Activated CD4-positive, alpha-beta memory T cell treated with anti-CD3 and anti-CD28 coated beads, Interleukin-2, amount 10 ng/mL, durations not matched to agents 7 days and 5 days (primary cell): ENCODE measurements at places on chromosomes 13 and 19. TPM values are rescaled to one million over a fixed set of nuclear protein-coding genes. Genes with fewer than 3 reads are reported as not detected.

DNA sequence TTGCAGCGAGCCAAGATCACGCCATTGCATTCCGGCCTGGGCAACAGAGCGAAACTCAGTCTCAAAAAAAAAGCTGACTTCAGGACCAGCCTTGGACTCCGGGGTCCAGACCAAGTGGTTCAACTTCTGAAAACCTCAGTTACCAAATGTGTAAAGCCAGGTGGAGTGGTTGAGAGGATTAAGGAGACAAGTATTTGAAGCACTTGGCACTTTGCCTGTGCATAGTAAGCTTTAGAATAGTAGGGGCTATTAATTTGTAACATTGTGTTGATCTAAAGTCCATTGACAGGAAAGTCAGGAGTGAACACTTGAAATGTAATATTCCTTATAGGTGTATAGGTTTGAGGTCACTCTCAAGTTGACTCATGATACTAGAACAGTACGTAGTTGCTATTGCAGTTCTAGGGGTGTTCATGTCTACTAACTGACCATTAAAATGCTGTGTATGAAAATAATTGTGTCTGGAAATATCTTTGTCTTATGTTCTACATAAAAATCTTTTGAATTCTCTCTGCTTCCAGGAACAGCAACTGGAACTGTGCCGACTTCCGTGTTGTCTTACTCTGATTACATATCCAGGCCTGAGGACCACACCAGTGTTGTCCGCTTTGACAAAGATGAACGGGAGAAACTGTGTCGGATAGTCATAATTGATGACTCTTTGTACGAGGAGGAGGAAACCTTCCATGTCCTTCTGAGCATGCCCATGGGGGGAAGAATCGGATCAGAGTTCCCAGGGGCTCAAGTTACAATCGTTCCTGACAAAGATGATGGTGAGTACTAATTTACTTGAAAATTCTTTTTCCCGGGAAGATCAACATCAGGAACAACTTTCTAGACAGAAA, 97.4 kb downstream of the FREM2 start:
- H3K36me3 ChIP-seq: no peaks in the 10 kb centered on the region
- DNase-seq: no peak
- no peaks in the 10 kb centered on the region for H3K4me1 ChIP-seq
- no peak overlapping the region for H3K27ac ChIP-seq
- no peak overlapping the region for H3K4me3 ChIP-seq

- DNase-seq: no peak
- H3K4me3 ChIP-seq: no peak overlapping the region
- peaks cover 12% of the 10 kb centered on the region for H3K36me3 ChIP-seq
- peaks cover 20% of the 10 kb centered on the region for H3K27me3 ChIP-seq
- peaks cover 32% of the 10 kb centered on the region for H3K4me1 ChIP-seq
These were observed 12.0 kb downstream of the ACTL9 start for GRCh38 chr19:8686549-8686948.

Gene DNM2
- 288 TPM for total RNA-seq

GRCh38 chr19:55368701-55369563, 1.3 kb downstream of the IL11 start:
- no peak for DNase-seq
- no peaks in the 10 kb centered on the region for H3K36me3 ChIP-seq
- no peak overlapping the region for H3K4me3 ChIP-seq
- H3K4me1 ChIP-seq: peaks cover 4% of the 10 kb centered on the region

Gene PLPPR3
- total RNA-seq: not detected

DNA sequence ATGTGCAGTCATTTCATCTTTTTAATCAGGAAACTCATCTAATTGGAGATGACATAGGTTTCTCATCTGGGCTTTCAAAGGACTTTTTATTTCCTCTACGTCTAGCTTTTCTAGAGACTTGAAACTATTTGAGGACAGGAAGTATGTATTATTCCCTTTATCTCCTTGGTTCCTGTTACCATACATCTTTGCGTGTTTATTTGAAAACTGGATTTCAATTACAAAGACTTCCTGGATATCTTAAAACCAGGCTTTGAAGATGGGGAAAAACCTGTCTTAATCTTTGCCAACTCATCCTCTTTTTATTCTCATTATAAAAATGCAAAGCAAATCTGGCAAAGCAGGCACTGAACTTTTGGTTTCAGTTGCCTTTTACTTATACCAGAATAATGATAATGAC, 130.5 kb downstream of the LMO7 start:
- H3K27me3 ChIP-seq: no peaks in the 10 kb centered on the region
- H3K4me1 ChIP-seq: peaks cover 19% of the 10 kb centered on the region
- H3K27ac ChIP-seq: no peak overlapping the region
- no peak for DNase-seq
- H3K4me3 ChIP-seq: no peak overlapping the region

GRCh38 chr19:45280471-45280961, 29.4 kb downstream of the MARK4 start:
- peaks cover 12% of the 10 kb centered on the region for H3K36me3 ChIP-seq
- no peak for DNase-seq
- no peak overlapping the region for H3K4me3 ChIP-seq
- H3K27me3 ChIP-seq: no peaks in the 10 kb centered on the region

- no peak for DNase-seq
- peaks cover 52% of the 10 kb centered on the region for H3K36me3 ChIP-seq
- no peaks in the 10 kb centered on the region for H3K27me3 ChIP-seq
- no peak overlapping the region for H3K4me3 ChIP-seq
- H3K27ac ChIP-seq: no peak overlapping the region
These were observed 7.1 kb downstream of the UBE2S start for GRCh38 chr19:55400281-55401087.

DNA sequence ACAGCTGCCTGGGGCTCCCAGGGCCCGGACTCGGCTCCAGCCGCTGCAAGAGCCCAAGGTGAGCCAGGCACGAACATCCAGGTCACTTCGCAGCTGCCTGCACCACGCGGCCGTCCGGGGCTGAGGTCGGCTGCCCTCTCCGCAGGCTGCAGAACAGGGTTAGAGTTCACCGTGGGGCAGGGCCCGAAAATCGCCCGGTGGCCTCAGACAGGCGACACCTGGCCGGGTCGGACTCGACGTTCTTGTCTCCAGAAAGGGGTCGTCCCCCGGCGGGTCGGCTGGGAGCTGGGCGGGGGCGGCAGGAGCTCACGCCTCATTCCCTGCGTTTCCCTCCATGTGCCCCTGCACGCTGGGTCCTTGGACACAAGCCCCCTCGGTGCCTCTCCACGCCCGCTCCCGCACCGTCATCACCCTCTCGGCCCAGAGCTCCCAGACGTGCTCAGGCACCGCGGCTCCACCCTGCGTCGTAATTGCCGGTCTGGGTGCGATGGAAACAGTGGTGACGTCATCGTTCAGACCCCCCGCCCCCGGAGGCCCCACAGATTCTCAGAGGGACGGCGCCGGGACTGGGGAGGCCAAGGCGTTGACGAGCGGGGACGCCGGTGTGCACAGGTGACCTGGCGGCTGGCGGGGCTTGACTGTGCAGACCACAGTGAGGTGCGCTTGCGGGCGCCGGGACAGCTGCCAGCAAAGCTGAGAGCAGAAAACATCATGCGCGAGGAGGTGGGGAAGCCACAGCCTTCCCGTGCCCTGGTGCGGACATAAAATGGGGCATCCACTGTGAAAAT, 4.0 kb upstream of the GRIN3B start:
- peak; percentile 74 for DNase-seq
- H3K27ac ChIP-seq: peak overlapping the region; percentile 26

- no peaks in the 10 kb centered on the region for H3K27me3 ChIP-seq
- DNase-seq: no peak
- H3K4me1 ChIP-seq: peaks cover 11% of the 10 kb centered on the region
- H3K36me3 ChIP-seq: peaks cover 56% of the 10 kb centered on the region
These were observed 144.1 kb downstream of the PAN3 start for GRCh38 chr13:28282451-28282850.

GRCh38 chr19:16587833-16588823, 15.9 kb upstream of the SLC35E1 start:
- H3K4me1 ChIP-seq: peaks cover 93% of the 10 kb centered on the region
- H3K27me3 ChIP-seq: no peaks in the 10 kb centered on the region
- peak overlapping the region; percentile 77 for H3K4me3 ChIP-seq
- H3K36me3 ChIP-seq: peaks cover 4% of the 10 kb centered on the region
- DNase-seq: peak; percentile 70

Gene NLRP5
- not detected for total RNA-seq

Gene FXYD1
- total RNA-seq: 3.6 TPM

DNA sequence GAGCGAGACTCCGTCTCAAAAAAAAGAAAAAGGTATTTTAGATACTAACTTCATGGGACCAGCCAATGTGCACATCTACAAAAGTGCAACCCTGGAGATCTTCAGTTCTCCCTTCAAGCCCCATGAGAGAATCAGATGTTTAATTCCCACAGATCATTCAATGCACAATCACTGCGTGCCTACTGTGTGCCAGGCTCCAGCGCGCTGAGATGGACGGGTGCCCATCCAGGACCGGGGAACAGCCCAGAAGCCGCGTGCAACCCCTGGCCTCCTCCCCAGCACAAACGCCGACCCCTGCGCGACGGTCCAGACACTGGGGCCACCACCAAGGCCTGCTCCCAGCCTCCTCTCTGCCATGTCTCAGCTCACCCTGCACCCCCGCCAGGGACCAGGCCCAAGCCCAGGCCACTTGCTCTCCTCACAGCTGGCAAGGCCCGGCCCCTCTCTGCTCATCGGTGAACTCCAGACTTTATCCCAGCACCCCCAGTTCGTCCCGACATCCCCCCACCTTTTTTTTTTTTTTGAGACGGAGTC, 5.3 kb downstream of the BTBD2 start:
- peaks cover 12% of the 10 kb centered on the region for H3K36me3 ChIP-seq
- no peak overlapping the region for H3K27ac ChIP-seq
- no peak overlapping the region for H3K4me3 ChIP-seq
- no peak for DNase-seq
- H3K4me1 ChIP-seq: peaks cover 5% of the 10 kb centered on the region
- H3K27me3 ChIP-seq: no peaks in the 10 kb centered on the region

DNA sequence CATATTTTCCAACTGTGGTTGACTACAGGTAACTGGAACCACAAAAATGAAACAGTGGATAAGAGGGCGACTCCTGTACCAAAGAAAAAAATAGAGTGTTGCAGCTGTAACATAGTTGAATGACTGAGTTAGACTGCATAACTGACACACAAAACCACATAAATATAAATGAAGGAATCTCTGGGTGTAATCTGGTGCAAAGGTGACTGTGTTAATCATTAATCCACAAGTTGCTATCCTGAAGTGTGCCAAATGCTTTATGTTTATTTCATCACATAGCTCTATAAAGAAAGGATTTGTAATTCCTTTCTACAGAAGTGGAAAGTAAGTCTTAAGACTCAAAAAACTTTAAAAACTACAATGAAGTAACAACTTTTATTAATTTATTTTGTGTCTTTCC, 6.0 kb upstream of the GJB2 start:
- peaks cover 50% of the 10 kb centered on the region for H3K27me3 ChIP-seq
- no peak overlapping the region for H3K4me3 ChIP-seq
- H3K27ac ChIP-seq: no peak overlapping the region
- DNase-seq: no peak

Gene PGLYRP2
- 0.08 TPM for total RNA-seq

DNA sequence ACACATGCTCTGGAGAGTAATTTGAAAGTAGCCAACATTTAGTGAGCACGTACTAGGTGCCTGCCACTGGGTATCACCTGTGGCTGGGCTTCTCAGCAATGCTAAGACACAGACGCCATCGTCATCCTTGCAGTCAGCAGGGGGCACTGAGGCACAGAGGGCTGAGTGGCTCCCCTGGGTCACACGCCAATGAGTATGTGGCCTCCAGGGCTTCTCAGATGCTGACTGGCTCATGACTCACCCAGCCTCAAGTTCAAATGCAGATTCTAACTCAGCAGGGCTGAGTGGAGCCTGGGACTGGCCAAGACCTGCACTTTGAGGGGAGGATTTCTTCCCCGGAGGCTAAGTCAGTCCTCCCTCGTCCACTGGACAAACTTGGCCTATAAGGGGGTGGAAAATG, 115.1 kb upstream of the CACNA1A start:
- no peaks in the 10 kb centered on the region for H3K36me3 ChIP-seq
- no peak overlapping the region for H3K4me3 ChIP-seq
- peaks cover 34% of the 10 kb centered on the region for H3K27me3 ChIP-seq
- DNase-seq: peak; percentile 24
- H3K4me1 ChIP-seq: no peaks in the 10 kb centered on the region

- peaks cover 2% of the 10 kb centered on the region for H3K36me3 ChIP-seq
- no peak for DNase-seq
These were observed 70.5 kb downstream of the GADD45B start for GRCh38 chr19:2546128-2547032.

Gene FPR1
- total RNA-seq: not detected

DNA sequence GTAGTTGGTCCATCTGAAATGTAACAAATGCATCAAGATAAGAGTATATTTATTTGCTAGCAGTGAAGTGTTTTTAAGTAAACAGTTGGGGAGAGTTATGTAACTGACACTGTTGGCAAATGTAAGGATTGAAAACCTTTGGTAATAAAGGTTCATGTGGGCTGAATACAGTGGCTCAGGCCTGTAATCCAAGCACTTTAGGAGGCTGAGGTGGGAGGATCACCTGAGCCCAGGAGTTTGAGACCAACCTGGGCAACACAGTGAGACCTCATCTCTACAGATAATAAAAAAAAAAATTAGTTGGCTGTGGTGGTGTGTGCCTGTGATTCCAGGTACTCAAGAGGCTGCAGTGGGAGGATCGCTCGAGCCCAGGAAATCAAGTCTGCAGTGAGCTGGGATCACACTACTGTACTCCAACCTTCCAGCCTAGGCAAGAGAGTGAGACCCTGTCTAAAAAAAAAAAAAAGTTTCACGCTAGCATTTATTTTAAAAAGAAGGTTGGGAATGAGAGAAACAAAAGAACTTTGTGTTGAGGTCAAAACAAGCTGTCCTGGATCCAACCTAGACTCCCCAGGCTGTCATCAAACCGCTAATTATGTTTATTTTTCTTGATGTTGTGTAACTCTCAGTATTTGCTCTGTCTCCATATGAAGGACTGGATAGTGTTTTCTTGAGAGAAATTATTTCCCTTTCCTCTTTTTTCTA, 20.7 kb downstream of the SETDB2 start:
- no peak overlapping the region for H3K4me3 ChIP-seq
- H3K36me3 ChIP-seq: peaks cover 73% of the 10 kb centered on the region
- no peaks in the 10 kb centered on the region for H3K27me3 ChIP-seq
- no peaks in the 10 kb centered on the region for H3K4me1 ChIP-seq
- DNase-seq: no peak

GRCh38 chr19:3365093-3365835, 1.1 kb upstream of the NFIC start:
- H3K27me3 ChIP-seq: peaks cover 39% of the 10 kb centered on the region
- peaks cover 33% of the 10 kb centered on the region for H3K4me1 ChIP-seq
- peak overlapping the region; percentile 51 for H3K4me3 ChIP-seq
- H3K27ac ChIP-seq: no peak overlapping the region

- DNase-seq: no peak
- H3K27ac ChIP-seq: no peak overlapping the region
These were observed 99.6 kb upstream of the ZNF536 start for GRCh38 chr19:30272554-30272953.

Gene PLEKHG2
- total RNA-seq: 82.4 TPM
